Hair follicle dermal papilla cell (primary cell): ENCODE measurements at places on chromosomes 6 and 20. TPM values are rescaled to one million over a fixed set of nuclear protein-coding genes. Genes with fewer than 3 reads are reported as not detected.

DSTN gene
- total RNA-seq = 377 and 434 TPM in 2 replicates

MLN gene
- not detected in 2 replicates for total RNA-seq

SNAP25 gene
- 0.32 and 0.73 TPM in 2 replicates for total RNA-seq

COL19A1 gene
- total RNA-seq = 0.16 TPM in 1 of 2 replicates, not detected in the other

EMILIN3 gene
- total RNA-seq = 0.12 and 0.16 TPM in 2 replicates

GRM1 gene
- total RNA-seq = 0.12 and 0.16 TPM in 2 replicates

CLDN20 gene
- total RNA-seq = not detected in 2 replicates

SYCP2 gene
- 0.85 and 1.6 TPM in 2 replicates for total RNA-seq

RNGTT gene
- 19.5 and 21.6 TPM in 2 replicates for total RNA-seq

FAM162B gene
- total RNA-seq = 0.61 and 0.81 TPM in 2 replicates

DNMT3B gene
- 1.7 and 1.8 TPM in 2 replicates for total RNA-seq

BTNL2 gene
- total RNA-seq = not detected in 2 replicates

OXT gene
- not detected in 2 replicates for total RNA-seq

SPINT3 gene
- total RNA-seq = not detected in 2 replicates

SMLR1 gene
- under 0.01 TPM in 1 of 2 replicates, not detected in the other for total RNA-seq

RAET1E gene
- total RNA-seq = 0.49 TPM in 1 of 2 replicates, not detected in the other

FAM210B gene
- total RNA-seq = 52.6 and 54.6 TPM in 2 replicates

GPR6 gene
- not detected in 2 replicates for total RNA-seq

OR2B3 gene
- total RNA-seq = not detected in 2 replicates

MPC1 gene
- 20.3 and 23.1 TPM in 2 replicates for total RNA-seq

LY6G6D gene
- total RNA-seq = not detected in 2 replicates

C2 gene
- 2.1 and 3.3 TPM in 2 replicates for total RNA-seq

HNF4A gene
- not detected in 2 replicates for total RNA-seq

NRSN1 gene
- total RNA-seq = not detected in 2 replicates
